Lower lobe of right lung (tissue), 2 donors: ENCODE measurements at places on chromosomes 6 and 20. TPM values are rescaled to one million over a fixed set of nuclear protein-coding genes. Genes with fewer than 3 reads are reported as not detected.
A peak's percentile ranks its signal among the peaks of the same experiment; 100 is the strongest.

DNA sequence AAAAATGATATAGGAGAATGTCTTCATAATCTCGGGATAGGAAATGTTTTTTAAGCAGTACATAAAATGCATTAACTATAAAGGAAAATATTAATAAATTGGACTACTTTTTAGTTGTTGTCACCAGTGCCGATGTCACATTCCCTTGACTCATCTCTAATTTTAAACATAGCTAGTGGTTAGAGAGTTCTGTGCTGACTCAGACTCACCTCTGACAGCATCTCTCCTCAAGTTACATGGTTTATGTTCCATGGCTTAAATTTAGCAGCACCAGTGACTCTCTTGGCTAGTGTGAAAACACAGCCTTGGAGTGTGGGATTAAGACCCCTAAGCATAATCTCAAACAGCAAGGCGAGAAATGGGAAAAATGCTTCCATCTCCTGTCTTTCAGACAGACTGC, 311.8 kb upstream of the MMS22L start:
- DNase-seq: no peak

- no peak for DNase-seq
Measured at GRCh38 chr20:58668901-58669286, 17.8 kb downstream of the STX16 start.

DNA sequence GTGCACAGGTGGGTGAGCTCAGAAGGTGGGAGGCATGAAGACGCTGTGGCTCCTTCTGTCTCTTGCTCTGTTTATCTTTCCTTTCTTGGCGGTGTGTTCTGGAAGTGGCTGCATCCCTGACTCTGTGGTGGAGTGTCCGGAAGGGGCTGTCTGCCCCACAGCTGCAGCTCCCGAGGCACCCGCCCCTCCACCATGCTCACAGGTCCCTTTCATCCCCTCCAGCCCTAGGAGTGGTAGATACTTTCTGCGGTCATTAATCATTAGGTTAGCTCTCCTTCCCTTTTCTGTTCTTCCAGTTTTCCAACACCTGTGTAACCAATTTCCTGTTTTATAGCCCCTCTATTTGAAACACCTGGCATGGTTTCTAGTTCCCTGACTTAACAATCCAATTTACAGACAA, 65.6 kb downstream of the GJA10 start:
- DNase-seq: no peak

DNA sequence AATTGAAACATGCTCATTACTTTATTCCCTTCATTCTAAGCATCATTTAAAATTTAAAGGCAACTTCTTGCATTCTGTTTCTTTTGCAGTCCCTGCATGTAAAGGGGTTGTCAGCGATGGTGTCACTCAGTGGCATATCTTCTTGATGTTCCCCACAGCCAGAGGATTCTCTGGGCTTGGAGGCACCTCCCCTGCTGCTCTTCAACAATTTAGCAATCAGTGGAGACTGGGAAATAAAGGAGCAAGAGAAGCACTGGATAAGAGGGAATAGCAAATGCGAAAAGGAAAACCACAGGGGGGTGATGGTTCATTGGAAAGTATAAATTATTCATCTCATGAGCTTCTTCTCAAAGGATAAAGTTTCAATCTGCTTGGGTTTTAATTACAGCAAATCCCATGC, 30.7 kb upstream of the MC3R start:
- no peak for DNase-seq

GRCh38 chr20:17660667-17661066, 21.4 kb downstream of the RRBP1 start:
- no peak for DNase-seq

- DNase-seq: no peak
Measured at GRCh38 chr6:16354692-16355091, 116.3 kb downstream of the GMPR start.

GRCh38 chr6:71513036-71513435, 224.4 kb downstream of the OGFRL1 start:
- DNase-seq: no peak

- DNase-seq: no peak
Measured at GRCh38 chr6:80439721-80440470, 333.4 kb downstream of the BCKDHB start.

- DNase-seq: no peak
Measured at GRCh38 chr6:92684386-92684785, 735.0 kb downstream of the EPHA7 start.

- no peak for DNase-seq
Measured at GRCh38 chr6:96537726-96538125, 16.1 kb downstream of the UFL1 start.

DNA sequence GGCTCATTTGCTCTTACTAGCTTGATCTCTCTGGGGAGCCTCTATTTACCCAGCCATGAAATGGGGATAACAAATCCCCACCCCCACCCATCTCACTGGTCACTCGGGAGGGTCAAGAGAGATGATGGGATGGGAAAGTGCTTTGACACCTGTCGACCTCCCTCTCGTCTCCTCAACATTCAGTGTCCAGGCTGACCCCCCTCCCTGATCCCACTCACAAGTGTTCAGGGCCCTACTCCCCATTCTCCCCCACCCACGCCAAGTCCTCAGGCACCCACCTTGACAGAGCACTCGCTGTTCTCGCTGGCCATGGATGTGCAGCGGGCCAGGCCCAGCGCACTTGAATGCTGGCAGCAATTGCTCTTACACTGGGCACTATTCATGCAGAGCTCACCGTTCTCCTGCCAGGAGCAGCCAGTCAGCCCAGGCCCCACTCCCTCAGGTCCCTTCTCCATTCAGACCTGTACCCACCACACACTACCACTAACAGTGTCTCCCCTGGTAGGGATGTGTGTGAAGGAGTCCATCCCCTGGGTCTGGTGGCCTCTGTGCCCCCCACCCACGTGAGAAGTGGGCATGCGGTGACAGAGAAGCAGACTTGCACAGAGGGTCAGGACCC, 1.6 kb downstream of the CLPS start:
- DNase-seq: no peak

GRCh38 chr6:65988006-65988405, 281.0 kb upstream of the EYS start:
- no peak for DNase-seq

DNA sequence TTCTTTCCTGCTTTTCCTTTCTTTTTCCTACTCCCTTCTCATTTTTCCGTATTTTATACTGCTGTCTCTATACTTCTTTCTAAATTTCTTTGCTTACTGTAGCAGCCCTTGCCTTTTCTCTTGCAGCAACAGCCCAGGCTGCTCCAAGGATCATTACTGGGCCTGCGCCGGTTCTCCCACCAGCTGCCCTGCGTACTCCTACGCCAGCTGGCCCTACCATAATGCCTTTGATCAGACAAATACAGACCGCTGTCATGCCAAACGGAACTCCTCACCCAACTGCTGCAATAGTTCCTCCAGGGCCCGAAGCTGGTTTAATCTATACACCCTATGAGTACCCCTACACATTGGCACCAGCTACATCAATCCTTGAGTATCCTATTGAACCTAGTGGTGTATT, 148.8 kb downstream of the QKI start:
- no peak for DNase-seq

DNA sequence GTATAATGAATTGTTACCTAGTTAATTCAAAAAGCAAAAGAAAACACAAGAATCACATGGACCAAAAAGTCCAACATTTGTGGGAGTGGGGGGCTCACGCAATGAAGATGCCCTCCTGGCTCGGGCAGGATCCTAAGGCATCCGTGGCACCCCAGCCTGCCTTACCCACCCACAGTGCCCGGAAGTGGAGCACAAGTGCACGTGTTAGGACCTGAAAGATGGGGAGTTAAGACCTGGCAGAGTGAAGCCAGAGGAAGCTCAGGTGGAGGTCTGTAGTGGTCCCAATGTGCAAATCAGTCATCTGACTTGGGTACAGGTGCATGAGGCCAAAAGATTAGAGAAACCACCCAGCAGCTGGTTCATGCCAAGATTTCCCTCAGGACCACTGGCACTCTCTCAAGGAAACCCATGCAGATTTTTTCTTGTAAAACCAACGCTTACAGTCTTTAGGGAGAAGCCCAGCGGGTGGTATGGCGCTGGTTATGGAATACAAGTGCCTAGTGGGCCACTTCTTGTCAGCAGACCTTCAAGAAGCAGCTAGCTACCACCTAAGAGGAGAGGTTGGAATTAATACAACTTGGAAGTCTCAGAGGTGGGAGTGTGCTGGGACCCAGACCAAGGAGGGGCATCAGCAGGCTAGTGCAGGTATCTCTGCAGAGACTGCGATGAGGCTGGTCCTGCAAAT, 42.1 kb downstream of the BFSP1 start:
- no peak for DNase-seq

DNA sequence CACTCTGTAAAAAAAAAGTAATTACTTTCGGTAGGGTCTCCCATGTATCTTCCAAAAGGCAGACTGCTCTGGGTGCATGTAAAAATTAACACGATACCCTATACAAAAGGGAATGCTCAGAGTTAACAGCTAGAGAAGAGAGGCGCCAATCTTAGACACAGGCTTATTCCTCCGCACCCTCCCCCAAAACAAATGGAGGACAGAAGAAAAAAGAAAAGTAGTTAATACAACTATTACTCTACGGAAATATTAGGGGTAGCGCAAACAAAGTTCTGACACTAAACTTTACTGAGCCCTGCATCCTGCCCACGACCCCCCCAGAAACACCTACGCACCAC, 331 bp upstream of the UFL1 start:
- DNase-seq: no peak

- DNase-seq: no peak
Measured at GRCh38 chr6:25497383-25498040, 154.5 kb upstream of the SCGN start.

DNA sequence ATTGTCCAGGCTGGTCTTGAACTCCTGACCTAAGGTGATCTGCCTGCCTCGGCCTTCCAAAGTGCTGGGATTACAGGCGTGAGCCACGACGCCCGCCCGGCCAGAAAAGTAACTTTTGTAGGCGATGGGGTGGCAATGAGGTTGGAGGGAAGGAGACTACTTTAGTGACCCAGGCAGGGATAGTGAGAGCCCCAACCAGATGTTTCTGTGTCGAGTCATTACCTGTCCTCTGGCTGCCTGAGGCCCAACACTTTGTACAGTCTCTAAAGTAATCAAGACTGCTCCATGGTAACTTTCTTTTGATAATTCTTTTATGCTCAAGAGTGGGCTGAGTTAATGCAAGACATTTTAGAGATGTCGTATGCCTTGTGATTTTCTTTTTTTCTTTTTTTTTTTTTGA, 6.8 kb downstream of the SASH1 start:
- no peak for DNase-seq

DNA sequence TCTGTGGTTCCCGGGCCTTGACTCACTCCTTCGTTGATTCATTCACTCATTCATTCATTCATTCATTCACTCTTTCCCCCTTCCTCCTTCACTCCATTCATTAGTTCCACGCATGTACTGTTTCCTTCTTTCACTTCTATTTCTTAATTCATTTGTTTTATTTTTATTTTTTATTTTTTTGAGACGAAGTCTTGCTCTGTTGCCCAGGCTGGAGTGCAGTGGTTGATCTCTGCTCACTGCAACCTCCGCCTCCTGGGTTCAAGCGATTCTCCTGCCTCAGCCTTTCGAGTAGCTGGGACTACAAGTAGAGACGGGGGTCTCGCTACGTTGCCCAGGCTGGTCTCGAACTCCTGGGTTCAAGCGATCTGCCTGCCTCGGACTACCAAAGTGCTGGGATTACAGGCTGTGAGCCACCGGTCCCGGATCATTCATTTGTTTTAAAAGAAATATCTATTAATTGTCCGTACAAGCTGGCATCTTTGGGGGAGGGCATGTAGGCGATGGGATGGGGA, 427 bp upstream of the NFKBIE start:
- DNase-seq: peak; percentile 38

DNA sequence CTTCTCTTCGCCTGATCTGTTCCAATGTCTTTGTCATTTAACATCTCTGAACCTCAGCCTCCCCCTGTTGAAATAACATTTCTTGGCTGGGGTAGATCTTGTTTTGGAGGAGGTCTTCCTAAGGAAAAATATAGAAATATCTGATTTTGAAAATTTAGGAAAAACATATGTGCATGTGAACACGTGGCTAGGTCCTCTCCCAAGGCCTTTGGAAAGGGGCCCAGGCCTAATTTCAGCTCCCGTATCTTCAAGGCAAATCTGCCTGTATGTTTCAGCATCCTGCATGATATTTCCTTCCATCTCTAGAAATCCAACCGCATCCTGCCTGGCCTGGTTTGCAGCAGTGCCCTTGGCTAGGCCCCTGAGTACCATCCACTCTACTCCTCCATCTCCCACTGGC, 261.2 kb downstream of the PHACTR1 start:
- no peak for DNase-seq

DNA sequence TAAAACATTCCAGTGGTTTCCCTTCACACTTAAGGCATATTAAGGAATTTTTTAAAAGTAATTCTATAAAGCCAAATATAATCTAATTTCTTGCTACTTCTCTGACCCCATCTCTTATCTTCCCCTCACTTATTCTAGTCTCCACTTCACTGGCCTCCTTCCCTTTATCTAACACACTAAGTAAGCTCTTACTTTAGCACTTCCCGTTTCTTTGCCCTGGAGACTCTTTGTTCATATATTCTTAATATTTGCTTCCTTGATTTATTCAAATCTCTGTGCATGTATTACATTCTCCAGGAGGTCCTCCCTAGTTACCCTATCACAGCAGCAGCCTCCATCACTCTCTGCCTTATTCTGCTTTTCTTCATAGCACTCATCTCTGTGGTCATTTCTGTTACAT, 20.3 kb downstream of the GTPBP2 start:
- no peak for DNase-seq

The CRISP3 gene
- 2.5 TPM for total RNA-seq

The LHFPL5 gene
- not detected for total RNA-seq

The PRPH2 gene
- 0.68 TPM for total RNA-seq

The MATN4 gene
- total RNA-seq: not detected

The DEFB129 gene
- total RNA-seq: not detected

The C6orf118 gene
- 6.5 TPM for total RNA-seq
